ENCODE measurements at places on chromosomes 7 and 10.

GRCh38 chr7:155785536-155785935 lies 26.7 kb downstream of the SHH start:
- no peak for DNase-seq

- no peak for DNase-seq
These were observed 96.3 kb upstream of the ARMC3 start for GRCh38 chr10:22831586-22831985.

DNA sequence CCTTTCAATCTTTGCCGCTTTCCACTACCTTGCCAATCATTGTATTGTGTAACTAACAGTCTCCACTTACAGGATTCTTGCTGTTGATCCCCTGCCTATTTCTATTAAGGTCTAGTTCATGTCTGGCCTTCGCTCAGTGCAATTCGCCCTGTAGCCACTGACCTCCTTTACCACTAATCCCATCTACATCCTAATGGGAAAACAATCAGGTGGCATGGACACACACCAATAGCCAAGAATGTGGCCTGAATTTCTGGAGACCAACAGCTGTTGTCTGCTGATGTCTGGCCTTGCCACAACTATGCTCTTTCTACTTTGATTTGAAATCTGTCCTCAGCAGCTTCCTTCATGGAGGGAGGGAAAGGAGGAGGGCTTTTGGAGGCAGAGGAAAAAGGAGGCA lies 546.2 kb downstream of the SORCS3 start:
- DNase-seq = no peak

DNA sequence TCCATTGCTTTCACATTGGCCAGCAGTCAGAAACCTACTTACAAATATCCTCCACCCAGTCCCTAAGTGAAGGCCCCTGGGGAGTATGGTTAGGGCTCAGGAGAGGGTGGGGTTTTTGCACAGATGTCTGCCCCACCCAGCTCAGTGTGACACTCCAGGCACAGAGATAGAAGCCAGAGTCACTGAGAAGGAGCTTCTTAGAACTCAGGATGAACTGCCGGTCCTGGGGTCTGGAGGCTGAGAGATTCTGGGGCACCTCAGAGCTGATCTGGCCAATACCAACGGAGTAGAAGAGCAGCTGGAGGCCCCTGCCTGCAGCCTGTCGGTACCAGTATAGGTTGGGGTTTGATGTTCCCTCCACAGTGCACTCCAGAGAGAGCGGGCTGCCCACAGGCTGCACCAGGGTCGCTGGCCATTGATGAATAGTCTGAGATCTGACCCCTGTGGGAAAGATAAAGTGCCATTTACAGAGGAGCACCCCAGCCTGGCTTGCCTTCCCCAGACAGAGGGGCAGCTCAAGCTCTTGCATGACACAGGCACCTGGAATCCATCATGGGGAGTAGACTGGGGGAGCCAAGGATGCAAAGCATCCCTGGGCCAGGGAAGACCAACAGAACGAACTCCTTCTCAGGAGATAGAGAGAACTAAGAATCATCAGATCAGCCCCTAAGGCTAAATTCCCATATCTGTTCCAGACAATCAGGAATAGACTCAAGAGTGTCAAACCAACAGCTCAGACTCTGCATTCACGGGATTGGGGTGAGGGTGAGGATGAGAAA lies 41.9 kb downstream of the PRSS2 start:
- DNase-seq = no peak

DNA sequence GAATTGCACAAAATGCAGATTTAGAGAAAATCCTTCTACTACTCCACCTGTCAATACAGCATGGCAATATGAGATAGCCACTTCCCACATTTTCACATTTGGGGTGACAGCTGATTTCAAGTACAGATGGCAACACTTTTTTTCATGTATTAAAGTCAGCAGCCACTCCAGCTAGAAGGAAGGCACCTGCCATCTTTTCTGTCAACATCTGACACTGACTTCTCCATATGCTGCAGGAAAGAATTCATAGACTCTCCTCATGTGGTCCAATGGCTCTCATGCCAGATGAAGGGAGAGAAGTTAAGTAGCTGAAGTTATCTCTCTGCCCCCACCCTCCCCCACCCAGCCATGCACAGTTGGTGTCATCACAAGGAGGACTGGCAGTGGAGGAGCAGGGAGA lies 912.0 kb downstream of the SORCS1 start:
- DNase-seq = no peak

DNA sequence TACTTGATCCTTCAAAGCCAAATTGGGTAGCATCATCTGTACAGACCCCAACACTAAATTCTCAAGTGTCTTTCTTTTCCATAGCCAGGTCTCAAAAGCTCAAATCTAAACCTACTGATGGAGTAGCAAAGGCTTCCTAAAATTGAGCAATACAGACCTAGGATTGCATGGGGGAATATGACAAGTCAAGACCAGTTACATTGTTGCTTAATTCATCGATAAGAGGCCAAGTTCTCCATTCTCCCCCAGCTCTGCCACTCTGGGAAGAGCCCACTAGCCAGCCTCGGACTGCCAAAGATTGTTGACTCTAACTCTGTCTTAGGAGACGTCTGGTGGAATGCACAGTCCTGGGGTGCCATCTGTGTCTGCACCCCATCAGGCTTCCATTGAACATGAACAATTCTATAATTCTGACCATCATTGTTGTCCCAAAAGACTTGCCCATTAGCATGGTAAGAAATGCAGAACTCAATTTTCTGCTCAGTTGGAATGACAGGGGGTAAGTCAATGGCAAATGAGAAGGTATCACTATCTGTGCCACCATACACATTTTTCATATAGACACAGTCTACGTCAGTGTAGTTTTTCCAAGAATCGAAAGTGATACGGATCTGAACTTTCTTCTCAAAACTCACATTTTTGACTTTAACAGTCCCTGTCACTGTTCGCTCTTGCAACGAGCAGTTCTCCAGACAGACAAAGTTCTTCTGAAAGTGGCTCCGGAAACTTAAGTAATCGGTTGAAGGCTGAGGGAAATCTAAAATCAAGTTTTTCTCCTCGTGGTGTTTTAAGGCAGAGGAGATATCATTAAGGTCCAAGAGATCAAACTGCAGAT lies 2.9 kb downstream of the PPP1R3C start:
- no peak for DNase-seq

- no peak for DNase-seq
These were observed 90.4 kb downstream of the HIPK2 start for GRCh38 chr7:139687211-139687954.

DNA sequence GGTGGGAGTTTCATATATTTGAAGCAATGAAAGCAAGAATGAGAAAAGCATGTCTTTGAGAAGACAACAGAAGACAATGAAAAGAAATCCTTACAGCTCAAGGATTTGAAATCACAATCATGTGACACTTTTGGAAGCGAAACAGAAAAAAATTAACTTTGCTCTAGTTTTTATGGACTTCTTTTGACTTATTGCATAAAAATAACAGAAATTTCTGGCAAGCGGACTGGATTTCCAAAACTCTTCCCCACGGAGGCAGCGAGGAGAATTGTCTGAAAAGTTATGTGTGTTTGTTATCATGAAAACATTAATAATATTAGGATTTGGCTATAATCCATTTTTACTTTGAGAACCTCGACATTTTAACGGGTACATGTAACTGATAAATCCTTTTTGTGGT lies 223.3 kb downstream of the LRMDA start:
- no peak for DNase-seq

DNA sequence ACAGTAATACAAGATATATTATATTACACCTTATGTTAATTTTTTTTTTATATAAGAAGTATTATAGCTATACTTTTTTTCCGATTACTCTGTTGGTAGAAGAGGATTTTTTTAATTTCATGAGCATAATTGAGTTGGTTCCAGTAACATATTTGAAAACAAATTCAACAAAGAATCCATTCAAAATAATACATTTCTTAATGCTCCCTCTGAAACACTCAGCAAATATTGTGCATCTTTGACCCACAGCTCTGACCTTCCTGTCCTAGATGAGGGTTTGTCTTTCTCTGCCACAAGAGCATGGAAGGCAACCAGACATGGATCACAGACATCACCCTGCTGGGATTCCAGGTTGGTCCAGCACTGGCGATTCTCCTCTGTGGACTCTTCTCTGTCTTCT lies at the start of gene OR2A2:
OR2A2 (plus strand) TSS at position 301 of the 400 bp plus-strand sequence; CDS start at position 301, 0 bp downstream.
- no peak for DNase-seq

DNA sequence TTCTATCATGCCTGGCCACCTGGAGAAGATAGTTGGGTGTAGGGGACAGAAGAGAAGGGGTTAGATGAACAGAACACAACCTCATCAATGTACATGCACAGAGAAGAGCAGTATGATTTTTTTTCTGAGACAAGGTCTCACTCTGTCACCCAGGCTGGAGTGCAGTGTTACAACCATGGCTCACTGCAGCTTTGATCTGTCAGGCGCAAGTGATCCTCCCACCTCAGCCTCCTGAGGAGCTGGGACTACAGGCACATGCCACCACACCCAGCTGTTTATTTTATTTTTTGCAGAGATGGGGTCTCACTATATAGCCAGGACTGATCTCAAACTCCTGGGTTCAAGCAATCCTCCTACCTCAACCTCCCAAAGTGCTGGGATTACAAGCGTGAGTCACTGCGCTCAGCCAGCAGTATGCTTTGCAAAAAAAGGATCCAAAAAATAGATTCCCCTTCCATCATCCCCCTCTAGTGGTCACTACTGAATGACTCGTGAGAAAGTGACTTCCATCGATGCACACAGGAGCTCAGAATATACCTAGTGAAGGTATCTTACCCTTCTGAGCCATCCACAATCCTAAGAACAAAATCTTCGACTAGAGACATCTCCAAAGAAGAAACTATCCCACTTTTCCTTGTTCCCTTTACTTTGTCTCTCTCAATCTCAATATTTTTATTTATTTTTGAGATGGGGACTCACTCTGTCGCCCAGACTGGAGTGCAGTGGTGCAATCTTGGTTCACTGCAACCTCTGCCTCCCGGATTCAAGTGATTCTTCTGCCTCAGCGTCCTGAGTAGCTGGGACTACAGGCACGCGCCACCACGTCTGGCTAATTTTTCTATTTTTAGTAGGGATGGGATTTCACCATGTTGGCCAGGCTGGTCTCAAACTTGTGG lies 21.0 kb downstream of the ZCWPW1 start:
- DNase-seq = no peak

DNA sequence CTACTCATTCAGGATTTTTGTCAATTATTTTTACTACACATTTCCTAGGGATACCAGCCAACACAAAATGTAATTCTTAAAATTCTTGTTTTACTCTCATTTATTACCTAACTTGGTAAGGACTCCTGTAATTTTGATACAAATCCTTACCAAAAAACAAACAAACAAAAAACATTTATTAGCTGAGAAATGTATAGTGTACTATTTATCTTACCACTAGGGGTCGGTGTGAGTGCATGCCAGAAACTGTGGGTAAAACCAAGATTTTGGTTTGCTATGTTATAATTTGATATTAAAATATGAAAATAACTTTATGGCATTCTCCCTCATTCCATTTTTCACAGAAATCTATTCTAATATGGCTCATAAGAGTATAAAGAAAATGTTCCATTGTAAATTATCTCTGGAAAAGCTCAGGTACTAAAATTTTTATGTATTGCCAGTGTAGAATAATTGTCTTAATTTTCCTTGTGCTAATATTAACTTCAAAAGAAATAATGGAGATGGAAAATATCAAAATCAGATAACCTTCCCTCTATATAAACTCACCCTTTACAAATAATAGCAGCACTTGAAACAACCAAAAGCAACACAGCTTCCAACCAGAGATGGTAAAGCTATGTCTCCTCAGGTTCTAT lies 290.8 kb upstream of the PCDH15 start:
- DNase-seq = no peak

- DNase-seq = no peak
These were observed 518.0 kb downstream of the AUTS2 start for GRCh38 chr7:70116244-70116643.

DNA sequence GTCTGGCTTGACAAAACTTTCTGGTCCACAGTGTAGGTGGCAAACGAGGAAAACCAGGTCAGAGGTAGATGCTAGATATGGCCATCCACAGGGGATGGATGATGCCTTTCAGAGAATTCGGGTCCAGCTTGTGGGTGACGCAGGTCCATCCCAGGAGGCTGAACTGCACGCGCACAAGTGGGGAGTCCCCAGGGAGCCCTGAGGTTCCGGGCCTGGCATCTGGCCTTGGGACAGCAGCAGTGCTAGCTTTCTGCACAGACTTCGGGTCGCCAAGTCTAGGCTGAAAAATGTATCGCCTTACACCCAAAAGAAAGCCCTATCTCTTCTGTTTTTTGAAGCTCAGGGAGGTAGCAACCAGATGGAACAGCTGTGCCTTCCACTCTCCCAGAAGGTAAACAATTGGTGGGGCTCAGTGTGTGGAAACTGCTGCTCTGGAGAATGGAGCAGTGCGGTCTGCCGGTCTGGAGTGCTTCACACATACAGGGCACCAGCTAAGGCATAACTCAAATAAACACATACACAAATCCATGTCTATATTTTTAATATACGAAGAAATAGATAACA lies 119.3 kb upstream of the ACBD5 start:
- no peak for DNase-seq

DNA sequence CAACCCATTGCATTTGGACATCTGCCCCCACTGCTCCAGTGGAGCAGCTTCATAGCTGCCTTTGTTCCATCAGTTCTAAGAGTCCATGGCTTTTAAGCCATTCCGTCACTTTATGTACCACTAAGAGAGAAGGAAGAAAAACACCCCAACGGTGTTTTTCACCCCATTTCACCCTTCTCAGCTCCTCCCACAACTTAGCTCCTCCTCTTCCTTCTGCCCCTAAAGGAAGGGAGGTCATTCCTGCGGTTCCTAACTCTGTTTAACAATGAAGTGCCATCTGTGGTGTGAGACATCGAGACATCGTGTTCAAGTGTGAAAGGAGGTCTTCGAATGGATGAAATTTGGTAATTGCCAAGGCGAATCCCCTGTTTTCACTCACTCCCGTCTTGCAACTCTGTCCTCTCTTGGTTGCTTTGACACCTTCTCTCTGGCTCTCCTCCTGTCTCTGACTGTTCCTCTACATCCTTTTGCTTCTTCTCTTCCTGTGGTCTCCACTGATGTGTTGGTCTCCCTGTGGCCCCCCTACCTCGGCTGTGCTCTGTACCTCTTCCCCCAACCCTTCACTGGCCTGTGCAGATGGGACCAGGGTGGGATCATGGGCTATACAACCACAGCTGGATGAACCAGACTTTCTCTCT lies 23.0 kb downstream of the SMKR1 start:
- DNase-seq = no peak

GRCh38 chr7:26318921-26319320 lies 27.3 kb downstream of the SNX10 start:
- no peak for DNase-seq

- DNase-seq = no peak
These were observed 2.9 kb downstream of the NPM3 start for GRCh38 chr10:101780187-101780817.

GRCh38 chr7:131231381-131232220 lies 96.1 kb upstream of the MKLN1 start:
- DNase-seq = peak; percentile 13

DNA sequence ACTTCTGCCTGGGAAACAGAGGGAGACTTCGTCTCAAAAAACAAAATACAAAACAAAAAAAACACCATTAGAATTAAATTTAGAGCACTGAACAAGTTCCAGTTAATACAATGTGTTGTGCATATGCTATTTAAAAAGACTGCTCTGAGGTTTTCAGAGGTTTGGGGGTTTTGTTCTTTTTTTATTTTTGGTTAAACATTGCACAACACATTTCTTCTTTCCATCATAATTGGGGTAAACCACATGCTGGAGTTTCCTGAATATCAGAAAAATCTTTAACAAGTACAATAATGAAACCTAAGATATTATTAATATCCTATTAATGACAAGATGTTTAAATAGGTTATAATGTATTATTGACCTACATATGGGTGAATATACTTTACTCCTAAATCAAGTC lies 26.3 kb downstream of the IGF2BP3 start:
- DNase-seq = no peak

- DNase-seq = no peak
These were observed 152.1 kb downstream of the SNX10 start for GRCh38 chr7:26443751-26444150.

Data from KG1 (cell line).